C1 segment of cervical spinal cord (tissue), 14 donors: ENCODE measurements at places on chromosomes 2 and 18.

GRCh38 chr2:219416938-219417337 lies 1.2 kb upstream of the DES start:
- DNase-seq = no peak

DNA sequence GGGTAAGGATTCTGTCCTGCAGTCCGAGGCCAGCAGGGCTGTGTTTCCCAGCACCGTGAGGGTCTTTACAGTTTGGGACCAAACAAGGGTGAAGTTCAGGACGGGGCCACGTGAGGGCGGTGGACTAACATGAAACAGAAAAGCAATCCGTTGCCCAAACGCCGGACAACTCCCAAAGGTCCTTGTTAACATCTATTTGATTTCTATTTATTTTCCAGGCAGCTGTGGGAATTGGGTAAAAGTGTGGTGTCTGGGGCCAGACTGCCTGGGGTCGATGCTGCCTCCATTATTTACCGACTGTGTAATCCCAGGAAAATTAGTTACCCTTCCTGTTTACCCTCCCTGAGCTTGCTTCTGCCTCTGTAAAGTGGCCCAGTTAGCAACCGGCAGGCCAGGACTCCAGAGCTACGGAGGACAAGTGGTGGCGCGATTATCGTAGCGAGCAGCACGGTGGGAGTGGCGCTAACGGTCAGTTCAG lies 66.3 kb upstream of the TCF7L1 start:
- DNase-seq = no peak

- DNase-seq = no peak
Observed at GRCh38 chr18:46215902-46216723, 111.9 kb downstream of the HAUS1 start.

GRCh38 chr2:10266133-10266620 lies 36.5 kb upstream of the HPCAL1 start:
- no peak for DNase-seq

DNA sequence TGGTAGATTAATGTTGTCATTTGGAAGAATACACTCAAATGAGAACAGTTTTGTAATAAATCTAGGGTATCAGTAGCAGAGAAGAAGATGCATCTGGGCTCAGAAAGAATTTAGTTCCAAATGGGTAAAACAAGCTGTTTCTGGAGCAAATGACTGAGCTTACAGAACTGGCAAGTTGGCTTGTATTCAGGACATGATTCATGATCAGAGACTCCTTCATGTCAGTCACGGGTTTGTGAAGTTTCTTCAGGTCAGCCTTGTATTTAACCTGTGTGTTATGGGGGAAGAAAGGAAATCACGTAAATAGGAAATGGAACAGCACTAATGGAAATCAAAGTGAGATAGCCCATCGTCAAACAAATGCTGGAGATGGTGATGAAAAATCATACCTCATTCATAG lies 109.1 kb downstream of the RIF1 start:
- no peak for DNase-seq

GRCh38 chr2:169086893-169087467 lies 17.6 kb downstream of the DHRS9 start:
- DNase-seq = no peak

DNA sequence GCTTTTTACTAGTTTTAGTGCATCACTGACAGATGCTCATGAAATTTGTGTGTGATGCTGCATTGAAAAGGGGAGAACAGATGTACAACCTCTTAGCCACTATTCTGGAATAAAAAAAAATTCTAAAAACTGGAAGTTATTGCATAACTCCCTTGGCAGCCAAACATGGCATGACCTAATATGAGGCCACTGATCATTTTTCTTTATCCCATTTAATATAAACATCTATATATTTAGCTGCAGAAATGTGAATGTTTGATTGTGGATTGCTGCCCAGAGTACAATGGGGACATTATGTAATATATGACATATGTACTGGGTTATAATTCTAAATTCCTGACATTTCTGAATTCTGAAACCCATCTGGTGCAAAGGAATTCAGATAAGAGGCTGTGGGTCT lies 86.5 kb downstream of the CDCA7 start:
- DNase-seq = no peak

DNA sequence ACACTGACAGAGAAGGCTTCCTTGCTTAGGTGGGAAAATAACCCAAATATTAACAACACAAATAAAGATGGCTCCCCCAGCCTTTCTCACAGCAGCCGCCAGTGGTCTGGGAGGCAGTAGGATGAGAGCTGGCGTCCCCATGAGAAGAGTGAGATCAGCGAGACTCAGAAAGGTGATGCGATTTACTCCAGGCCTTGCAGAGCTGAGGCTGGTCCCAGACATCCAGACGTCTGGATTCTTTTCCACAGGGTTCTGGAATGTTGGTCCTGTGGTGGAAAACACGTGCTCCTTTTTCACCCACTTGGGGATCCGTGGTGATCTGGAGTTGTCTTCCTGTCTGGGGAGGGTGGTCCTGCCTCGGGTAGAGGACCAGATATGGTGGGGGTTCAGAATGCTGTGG lies 190.6 kb downstream of the CTIF start:
- DNase-seq = no peak

DNA sequence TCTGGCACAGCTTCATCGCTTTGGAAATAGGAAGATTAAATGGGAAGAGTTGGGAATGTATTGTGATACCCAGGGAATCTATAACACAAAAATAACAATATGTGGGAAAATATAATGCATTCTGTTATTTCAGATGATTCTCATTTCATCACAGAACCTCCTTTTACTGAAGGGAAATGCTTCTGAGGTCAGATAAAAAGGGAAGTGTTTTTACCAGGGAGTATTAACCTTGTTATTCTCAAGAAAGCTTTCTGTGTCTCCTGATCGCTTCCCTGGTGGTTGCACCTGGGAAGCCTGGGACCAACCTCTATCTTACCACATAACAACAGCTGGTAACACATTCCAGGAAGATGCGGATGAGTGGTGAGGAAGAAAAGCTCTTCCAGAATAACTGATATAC lies 47.2 kb downstream of the SCG2 start:
- no peak for DNase-seq

DNA sequence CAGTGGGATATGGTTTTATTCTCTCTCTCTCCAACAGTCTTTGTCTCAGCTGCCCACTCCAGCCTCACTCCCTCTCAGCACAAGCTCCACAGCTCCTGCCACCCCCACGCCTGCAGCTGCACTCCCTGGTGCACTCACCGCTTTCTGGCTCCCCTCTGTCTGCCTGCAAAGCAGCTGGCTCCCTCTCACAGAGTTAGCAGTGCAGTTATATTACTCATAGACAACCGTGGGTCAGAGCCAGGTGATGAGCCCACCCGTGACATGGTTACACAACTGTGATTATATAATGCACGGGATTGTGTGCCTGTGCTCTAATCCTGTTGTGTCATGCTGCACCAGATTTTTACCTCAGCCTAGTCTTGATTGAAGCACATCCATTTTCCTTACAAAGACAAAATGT lies 276.9 kb upstream of the CHAC2 start:
- DNase-seq = no peak

DNA sequence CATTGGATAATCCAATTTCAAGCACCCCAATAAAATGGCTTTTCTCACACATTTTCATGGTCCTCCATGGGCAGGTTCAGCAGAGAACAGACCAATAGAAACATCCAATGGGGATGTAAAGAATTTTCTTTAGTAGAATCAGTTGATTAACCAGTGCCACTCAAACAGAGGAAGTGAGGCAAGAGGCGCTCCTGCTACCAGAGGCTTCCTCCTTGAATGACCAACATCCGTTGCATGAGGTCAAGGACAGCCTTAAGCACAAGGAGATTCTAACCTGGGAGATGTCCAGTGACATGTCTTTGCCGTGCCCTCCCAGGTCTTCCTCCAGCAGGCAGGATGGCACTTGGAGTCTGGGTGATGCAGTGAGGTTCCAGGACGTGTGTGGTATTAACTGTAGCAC lies 146.6 kb downstream of the PIEZO2 start:
- no peak for DNase-seq

DNA sequence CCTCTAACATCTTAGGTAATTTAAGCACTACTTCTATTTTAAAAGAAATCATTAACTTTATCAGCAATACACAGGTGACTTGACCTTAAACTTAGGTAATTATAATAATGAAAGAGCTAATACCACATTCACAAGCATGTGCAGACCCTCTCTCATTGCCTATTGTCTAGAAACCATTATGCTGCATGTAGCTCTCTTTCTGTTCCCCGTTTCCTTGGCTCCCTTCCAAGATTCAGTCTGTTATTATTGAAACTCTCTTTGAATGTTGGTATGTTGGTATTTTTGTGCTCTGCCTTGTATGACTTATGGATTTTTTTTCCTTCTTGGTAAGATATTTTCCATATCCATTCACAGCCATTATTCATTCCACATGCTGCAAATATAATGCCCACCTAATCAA lies 201.2 kb downstream of the CDCA7 start:
- DNase-seq = no peak

GRCh38 chr2:38716185-38716584 lies 35.0 kb downstream of the SRSF7 start:
- DNase-seq = no peak

DNA sequence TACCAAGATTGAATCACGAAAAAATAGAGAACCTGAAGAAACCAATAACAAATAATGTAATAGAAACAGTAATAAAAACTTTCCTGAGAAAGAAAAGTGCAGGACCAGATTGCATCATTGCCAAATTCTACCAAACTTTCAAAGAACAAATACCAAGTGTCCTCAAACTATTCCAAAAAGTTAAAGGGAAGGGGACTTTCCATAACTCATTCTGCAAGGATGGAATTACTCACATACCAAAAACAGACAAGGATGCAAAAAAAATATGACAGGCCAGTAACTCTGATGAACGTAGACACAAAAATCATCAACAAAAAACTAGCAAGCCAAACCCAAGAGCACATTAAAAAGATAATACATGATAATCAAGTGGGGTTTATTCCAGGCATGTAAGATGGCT lies 172.3 kb upstream of the SLC35G4 start:
- no peak for DNase-seq

DNA sequence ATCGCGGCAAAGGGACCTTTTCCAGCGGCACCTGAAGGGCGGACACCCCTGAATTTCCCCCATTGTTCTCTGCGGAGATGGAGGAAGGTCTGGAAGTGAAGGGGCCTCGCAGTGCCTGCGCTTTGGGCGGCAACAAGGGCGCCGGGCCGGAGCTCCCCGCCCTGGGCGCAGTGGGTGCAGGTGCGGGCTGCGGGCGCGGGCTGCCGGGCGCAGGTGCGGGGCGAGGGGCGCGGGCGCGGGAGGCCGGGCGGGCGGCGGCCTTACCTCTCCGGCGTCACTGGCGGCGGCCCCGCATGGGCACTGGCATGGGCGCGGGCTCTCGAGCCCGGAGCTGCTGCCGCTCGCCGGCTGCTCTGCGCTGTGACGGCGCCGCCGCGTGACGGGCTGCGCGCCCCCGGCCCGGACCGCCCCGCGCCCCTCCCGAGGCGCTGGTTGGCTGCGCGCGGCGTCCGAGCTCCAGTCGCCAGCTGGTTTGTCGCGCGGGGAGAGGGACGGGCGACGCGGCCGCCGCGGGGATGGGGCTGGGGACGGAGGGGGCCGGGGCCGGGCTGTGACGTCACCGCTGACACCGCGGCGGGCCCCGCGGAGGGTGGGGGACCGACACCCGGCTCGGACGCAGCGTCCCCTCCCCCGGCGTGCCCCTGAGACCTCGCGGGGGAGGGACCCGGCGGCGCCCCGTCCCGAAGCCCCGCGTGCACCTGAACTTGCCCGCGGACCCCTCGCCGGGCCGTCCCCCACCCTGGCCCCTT lies at the start of gene KIF1A:
KIF1A (minus strand) TSS at position 362 of the 749 bp plus-strand sequence. CDS start 22,467 bp downstream, outside the sequence.
- DNase-seq = peak; percentile 76
